ENCODE measurements at places on chromosomes 12 and 14. TPM values are rescaled to one million over a fixed set of nuclear protein-coding genes. Genes with fewer than 3 reads are reported as not detected.

NOS1 gene
- 0.32 TPM for total RNA-seq

CCDC198 gene
- not detected for total RNA-seq

NR1H4 gene
- not detected for total RNA-seq

INSM2 gene
- not detected for total RNA-seq

SIX1 gene
- total RNA-seq: 0.89 TPM

HOMEZ gene
- 9.0 TPM for total RNA-seq

FAM222A gene
- 7.8 TPM for total RNA-seq

TAS2R43 gene
- total RNA-seq: 0.32 TPM

SERPINA1 gene
- 6.0 TPM for total RNA-seq

ZFHX2 gene
- 1.3 TPM for total RNA-seq

TAS2R50 gene
- total RNA-seq: 0.97 TPM

GZMB gene
- total RNA-seq: 0.48 TPM

SMCO3 gene
- total RNA-seq: not detected

C14orf180 gene
- total RNA-seq: 67.8 TPM

TTC9 gene
- total RNA-seq: 2.9 TPM

MLF2 gene
- total RNA-seq: 135 TPM

GLTP gene
- 23.3 TPM for total RNA-seq

PLEKHG7 gene
- not detected for total RNA-seq

TRAF3 gene
- 12.5 TPM for total RNA-seq

CMAS gene
- total RNA-seq: 39.3 TPM

KIF21A gene
- total RNA-seq: 52.7 TPM

SDS gene
- total RNA-seq: 0.81 TPM

SLCO1B1 gene
- total RNA-seq: 0.24 TPM

FZD10 gene
- total RNA-seq: not detected

Measured in cardiac septum (tissue), 1 donor.